ENCODE measurements at places on chromosomes 4 and X.

DNA sequence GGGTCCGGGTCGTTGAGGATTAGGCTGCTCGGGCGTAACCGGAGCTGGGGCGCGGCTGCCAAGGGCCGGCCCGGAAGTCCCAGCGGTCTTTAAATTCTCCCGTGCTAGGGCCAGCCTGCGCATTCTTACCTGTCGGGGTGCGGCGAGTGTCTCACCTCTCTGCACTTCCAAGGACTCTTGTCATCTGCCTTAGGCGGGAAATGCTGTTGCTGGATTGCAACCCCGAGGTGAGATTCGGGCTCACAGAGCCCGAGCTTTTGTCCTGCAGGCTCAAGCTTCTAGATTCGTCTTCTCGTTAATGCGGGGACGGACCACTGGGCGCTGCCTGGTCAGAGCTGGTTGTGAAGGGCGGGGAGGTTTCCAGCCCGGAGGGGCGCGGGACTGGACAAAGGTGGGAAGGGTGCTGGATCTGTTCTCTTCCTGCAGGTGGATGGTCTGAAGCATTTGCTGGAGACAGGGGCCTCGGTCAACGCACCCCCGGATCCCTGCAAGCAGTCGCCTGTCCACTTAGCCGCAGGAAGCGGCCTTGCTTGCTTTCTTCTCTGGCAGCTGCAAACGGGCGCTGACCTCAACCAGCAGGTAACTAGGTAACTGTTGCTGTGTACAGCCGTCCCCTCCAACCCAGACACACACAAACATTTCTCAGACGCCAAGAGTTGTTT lies at the start of gene ANKRD37:
ANKRD37 (plus strand) TSS at position 118 of the 662 bp plus-strand sequence; CDS start at position 201, 83 bp downstream.
- DNase-seq: no peak

DNA sequence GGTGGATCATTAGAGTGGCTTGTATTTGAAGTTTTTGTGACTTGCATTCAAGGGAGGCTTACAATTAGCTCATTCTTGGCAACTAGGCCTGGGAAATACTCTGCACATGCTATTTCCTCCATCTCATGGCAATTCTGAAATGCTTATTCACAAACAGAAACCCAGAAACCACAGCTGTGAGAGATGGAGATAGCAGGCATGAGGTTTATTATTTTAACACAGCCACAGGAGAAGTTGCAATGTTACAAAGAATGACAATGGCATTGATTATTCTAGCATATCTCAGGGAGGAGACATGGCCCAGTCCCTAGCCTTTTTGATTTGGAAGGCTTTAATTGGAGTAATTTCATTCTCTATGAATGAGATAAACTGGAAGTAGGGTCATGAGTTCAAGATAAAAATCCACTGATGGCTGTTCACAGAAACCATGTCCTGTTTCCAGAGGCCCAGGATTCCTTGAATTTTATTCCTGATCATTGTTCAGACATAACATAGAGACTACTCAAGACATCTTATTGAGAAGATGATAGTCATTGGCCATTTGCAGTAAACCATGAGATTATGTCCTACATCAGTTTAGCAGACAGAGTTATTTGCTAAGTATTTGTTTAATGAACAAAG lies 123.9 kb downstream of the MID1 start:
- DNase-seq: no peak

DNA sequence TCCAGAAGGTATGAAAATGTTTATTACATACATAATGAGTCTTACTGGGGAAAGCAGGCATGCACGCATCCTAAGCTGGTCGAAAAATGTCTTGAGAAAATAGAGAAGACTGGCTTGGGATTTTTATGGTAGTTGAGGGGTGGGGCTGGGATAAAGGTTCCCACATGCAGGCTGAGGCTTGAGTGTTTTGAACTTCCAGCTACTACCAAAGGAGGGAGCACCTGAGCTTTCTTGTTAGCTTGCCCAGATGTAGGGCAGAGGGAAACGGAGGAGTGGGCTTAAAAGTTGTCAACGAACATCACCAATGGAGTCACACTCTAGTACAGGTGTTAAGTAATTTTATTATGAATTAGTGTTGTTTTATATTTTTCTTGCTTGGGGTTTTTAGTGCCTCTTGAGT lies 39.6 kb upstream of the SRPX start:
- no peak for DNase-seq

GRCh38 chr4:107388736-107389274 lies 331.2 kb downstream of the PAPSS1 start:
- no peak for DNase-seq

DNA sequence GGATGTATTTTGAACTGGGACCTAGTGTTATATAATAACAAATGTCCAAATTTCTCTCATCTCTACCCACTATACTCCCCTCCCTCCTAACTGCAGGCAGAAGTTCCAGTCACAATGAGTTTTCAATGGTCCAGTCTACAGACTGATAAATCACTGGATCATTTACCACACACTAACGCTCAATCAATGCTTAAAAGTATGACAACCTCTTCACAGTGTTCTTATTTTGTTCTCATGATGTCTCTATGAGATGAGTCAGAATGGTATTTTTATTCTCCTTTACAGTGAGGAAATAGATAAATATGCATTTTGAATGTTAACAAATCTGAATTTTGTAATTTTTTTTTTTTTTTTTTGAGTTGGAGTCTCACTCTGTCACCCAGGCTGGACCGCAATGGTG lies 83.7 kb upstream of the ETNPPL start:
- no peak for DNase-seq

DNA sequence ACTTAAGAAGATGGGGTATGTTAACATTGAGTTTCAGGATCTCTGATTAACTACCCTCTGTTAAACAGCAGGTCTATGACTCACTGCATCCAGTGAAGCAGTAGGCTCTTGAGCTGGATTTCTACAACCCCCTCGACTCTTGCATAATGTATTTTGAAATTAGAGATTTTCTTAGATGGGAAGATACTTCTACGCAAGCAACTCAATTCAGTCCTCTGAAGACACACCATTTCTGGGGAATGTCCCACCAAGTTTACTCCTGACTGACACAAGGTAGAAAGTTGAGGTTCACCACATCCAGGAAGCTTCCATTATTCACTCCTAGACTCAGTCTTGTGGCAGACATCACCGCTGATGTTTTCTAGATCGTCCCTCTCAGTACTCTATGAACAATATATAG lies 12.9 kb downstream of the PALLD start:
- no peak for DNase-seq

GRCh38 chr4:30996841-30997240 lies 276.7 kb downstream of the PCDH7 start:
- DNase-seq: no peak

DNA sequence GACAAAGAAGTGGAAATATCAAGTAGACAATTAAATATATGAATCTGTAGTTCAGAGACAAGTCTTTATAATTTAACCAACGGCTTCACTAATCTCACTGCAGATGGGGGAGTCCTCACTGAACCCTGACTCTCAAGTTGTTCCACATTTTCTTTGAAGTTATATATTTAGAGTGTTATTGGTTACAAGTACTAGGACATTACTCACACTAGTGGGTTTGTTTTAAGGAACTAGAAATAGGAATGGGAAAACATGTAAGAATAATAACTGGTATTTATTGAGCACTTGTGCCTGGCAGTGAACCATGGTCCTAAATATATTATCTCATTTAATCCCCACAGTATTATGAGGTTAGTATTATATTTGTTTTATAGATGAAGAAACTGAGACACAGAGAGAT lies 22.0 kb downstream of the MND1 start:
- no peak for DNase-seq

DNA sequence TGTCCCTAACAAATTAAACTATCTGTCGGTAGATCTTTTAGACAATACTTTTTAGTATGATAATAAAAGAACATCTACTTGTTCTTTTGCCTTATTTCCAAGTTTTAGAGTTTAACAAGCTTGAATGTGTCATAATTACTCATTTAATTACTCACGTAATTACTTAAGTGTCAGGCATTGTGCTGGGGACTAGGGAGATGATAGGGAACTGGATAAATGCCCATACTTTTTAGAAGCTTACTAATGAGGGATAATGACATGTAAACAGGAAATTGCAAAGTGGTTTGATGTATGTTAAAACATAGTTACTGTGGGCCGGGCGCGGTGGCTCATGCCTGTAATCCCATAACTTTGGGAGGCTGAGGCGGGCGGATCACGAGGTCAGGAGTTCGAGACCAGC lies 158.3 kb downstream of the DMD start:
- DNase-seq: no peak

DNA sequence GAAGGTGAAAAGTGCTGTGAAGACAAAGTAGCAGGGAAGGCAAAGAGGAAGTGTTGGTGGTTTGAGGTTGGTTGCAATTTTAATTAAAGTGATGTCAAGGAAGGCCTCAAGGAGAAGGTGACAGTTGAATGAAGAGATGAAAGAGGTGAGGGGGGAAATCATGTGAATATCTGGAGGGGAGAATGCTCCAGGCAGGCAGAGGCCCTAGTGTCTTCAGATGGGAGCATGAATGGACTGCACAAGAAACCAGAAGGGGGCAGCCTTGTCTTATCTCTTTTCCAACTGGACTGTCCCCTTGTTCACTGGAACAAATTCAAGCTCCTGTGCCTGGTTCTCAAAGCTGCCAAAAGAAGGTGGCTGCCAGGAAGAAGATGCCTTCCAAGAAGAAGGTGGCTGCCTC lies 68.4 kb downstream of the MAOB start:
- DNase-seq: no peak

- no peak for DNase-seq
Observed at GRCh38 chr4:55973650-55974049, 24.9 kb downstream of the CEP135 start.

GRCh38 chr4:181331214-181331613 lies 912.0 kb upstream of the TENM3 start:
- DNase-seq: no peak

DNA sequence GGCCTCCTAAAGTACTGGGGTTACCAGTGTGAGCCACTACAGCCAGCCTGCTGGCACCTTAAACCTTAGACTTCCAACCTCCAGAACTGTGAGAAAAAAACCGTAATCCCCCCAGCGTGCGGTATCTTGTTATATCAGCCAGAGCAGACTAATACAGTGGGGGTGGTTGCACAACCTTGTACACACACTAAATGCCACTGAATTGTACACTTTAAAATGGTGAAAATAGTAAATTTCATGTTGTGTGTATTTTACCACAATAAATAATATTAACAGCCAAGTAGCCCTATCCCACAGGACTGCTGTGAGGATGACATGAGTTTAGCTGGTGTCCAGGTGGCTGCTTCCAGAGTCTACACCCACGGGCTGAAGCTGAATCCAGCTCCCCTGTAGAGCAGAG lies 38.8 kb downstream of the ZBTB49 start:
- no peak for DNase-seq

GRCh38 chr4:848803-849477 lies 23.0 kb upstream of the CPLX1 start:
- no peak for DNase-seq

- no peak for DNase-seq
Observed at GRCh38 chr4:170325599-170325998, 235.8 kb upstream of the AADAT start.

GRCh38 chr4:1669850-1670249 lies 14.3 kb downstream of the FAM53A start:
- no peak for DNase-seq

DNA sequence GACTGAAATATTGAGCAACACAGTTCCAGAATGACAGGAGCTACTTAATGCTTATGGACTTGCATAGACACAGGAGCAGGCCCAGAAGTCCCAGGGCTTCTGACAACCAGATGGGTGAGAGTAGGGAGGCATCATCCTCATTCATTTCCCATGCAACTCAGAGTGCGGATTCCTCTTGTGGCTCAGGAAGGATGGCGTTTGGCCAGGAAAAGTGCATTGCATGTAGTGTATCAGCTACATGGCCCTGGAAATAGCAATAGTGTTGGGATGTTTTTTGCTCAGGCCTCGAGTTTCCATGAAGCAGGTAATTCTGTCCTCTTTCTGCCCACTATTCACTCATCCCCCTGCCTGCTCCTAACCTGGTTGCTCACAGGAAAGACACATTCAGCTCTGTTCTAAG lies 136.6 kb downstream of the PDGFRA start:
- no peak for DNase-seq

DNA sequence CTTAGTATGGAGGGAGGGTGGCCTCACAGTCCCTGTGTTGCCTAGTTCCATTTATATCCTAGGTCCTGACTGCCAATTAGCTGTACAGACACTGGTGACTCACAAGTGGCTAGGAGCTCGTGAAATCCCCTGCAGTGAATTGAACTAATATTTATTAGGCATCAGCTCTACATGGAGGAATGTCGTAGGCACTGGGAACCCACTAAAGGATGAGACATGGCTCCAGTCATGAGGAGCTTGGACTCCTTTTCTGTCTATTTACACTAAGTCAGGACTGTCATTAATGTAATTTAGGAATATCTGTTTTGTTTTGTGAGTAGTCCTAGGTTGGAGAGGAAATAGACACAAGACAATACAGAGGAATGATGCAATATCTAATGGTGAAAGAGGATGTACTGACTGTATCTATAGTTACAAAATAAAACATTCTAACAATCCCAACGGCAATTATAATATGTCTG lies 67.7 kb downstream of the MID1IP1 start:
- DNase-seq: no peak

DNA sequence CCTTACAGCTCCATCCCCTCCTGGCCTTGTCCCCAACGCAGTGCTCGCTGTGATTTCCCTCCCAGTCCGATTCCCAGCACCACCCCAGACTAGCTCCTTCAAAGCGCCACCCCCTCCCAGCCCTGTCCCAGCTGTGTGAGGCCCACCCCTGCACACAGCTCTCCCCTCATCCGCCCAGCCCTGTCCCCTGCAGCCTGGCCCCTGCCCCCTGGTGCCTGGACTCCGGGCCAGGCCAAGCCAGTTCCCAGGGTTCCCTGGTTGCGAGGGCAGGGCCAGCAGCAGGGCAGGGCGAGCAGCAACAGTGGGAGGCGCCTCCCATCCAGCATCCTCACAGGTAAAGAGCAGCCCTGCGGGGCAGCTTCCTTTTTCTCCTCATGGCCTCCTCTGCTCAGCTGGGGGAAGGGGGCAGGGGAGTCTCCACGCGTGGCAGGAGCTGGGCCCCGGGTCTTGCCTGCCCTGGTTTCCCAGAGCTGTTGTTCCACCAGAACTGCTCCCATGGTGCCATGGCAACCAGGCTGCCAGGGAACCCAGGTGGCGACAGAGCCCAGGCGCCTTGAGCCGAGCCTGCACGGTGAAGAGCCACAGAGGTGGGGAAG lies 24.8 kb downstream of the IQSEC2 start:
- no peak for DNase-seq

- DNase-seq: no peak
Observed at GRCh38 chr4:24867766-24868296, 45.0 kb downstream of the CCDC149 start.

DNA sequence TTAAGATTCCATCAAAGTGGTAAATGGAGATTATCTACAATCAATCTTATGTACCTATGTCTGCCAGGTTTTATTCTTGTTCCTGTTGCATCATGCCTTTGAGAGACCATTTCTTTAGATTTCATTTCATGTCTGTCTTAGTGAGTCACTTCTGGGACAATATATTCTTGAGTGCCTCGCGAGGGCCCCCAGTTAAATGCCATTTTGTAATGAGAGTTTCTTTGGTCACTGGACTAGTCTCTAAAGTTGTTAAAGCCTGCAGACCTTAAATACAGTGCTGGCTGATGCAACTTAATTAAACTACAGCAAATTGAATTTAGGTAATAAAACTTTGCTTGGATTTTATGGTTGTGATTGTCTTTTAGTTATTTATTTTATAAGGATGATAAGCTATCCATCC lies 87.2 kb upstream of the PITX2 start:
- DNase-seq: no peak
